ENCODE measurements at places on chromosomes 4 and X.

GRCh38 chr4:78845472-78845871, 69.3 kb downstream of the BMP2K start:
- DNase-seq = peak; percentile 3

DNA sequence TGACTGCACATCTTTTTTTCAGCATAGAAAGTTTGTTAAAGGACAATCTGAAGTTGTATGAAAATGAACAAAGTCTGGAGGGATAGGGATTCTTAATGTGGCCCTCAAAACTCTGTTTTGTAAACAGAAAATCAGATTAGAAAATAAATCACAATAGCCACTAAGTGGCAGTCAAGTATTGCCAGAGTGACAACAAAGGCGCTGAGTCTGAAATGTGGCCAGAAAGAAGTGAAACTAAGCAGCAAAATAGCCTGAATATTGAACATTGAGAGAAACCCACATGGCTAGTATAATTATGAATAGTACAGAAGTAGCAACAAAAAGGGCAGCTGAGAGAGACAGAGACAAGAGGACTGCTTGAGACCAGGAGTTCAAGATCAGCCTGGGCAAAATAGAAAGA, 81.1 kb upstream of the CT45A1 start:
- DNase-seq = no peak

GRCh38 chr4:20091781-20092180, 159.9 kb upstream of the SLIT2 start:
- no peak for DNase-seq

GRCh38 chr4:157787618-157788017, 385.2 kb downstream of the GASK1B start:
- DNase-seq = no peak

- peak; percentile 59 for DNase-seq
Measured at GRCh38 chr4:54225598-54226403, 3.3 kb upstream of the PDGFRA start.

- no peak for DNase-seq
Measured at GRCh38 chr4:172323288-172323687, 510.1 kb downstream of the GALNTL6 start.

- DNase-seq = no peak
Measured at GRCh38 chrX:3141031-3141430, 99.8 kb downstream of the ARSF start.

GRCh38 chr4:127211650-127212560, 420.9 kb upstream of the INTU start:
- peak; percentile 24 for DNase-seq

DNA sequence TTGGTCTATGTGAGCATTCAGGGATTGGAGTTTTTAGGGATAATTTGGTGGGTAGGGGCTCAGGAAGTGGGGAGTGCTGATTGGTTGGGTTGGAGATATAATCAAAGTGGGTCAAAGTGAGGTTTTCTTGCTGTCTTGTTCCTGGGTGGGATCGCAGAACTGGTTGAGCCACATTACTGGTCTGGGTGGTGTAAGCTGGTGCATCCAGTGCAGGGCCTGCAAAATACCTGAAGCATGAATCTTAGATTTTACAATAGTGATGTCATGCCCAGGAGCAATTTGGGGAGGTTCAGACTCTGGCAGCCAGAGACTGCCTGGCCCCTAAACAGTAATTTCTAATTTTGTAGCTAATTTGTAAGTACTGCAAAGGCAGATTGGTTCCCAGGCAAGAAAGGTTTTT, 665.6 kb upstream of the PRKX start:
- DNase-seq = no peak

DNA sequence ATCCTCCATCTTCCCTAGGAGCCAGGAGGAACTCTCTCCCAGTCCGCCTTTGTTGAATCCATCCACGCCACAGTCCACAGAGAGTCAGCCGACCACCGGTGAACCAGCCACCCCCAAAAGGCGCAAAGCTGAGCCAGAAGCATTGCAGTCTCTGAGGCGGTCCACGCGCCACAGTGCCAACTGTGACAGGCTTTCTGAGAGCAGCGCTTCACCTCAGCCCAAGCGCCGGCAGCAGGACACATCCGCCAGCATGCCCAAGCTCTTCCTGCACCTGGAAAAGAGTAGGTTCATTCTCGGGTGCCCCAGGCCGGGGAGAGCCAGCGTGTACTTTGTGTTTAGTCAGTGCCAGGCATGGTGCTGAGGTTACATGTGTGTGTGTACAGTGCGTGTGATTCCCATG, 7.4 kb downstream of the MSL3 start:
- DNase-seq = no peak

GRCh38 chr4:186236126-186236525, 8.8 kb downstream of the KLKB1 start:
- no peak for DNase-seq

DNA sequence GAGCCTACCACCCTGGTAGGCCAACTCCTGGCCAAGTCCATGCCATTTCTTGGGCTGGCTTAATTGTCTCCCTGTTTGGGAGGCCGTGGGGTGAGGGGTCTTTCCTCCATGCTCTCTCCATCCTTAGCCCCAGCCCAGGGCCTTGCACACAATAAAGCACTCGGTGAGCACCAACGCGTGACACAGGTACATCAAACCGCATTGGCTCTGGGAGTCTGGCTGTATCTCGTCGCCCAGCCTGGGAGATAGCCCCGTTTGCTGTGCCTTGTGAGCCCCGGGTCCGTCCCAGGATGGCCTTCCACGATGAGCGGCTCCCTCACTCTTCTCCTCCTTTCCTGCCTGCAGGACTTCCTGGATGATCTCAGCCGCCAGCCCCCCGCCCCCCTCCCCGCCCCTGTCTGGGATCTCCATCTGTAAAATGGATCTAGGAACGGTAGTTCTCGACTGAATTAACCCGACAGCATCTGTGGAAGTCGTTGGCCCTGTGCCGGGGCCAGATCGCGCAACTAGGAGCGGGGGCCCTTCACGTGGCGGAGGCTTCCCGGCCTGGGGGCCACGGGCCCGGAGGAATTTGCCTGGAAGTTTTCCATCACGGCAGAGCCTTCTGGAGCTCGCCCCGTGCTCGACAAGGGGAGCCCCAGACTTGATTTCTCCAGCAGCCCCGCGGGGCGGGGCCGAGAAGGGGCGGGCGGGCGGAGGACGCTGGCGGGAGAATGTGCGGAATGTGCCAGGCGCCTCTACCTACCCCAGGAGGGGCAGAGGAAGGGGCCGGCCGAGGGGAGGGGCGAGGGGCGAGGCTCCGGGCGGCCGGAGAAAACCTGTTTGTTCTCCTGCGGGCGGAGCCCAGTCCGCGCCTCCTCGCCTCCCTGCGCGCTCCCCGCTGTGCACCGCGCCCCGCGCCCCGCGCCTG, at the start of gene ZNF185:
TSS of gene ZNF185 (plus strand) at position 846 of the 910 bp plus-strand sequence. CDS start 16,423 bp downstream, outside the sequence.
- DNase-seq = peak; percentile 45

GRCh38 chr4:168097161-168097560, 4.8 kb downstream of the ANXA10 start:
- peak; percentile 30 for DNase-seq

- DNase-seq = no peak
Measured at GRCh38 chr4:157824021-157824420, 348.8 kb downstream of the GASK1B start.

DNA sequence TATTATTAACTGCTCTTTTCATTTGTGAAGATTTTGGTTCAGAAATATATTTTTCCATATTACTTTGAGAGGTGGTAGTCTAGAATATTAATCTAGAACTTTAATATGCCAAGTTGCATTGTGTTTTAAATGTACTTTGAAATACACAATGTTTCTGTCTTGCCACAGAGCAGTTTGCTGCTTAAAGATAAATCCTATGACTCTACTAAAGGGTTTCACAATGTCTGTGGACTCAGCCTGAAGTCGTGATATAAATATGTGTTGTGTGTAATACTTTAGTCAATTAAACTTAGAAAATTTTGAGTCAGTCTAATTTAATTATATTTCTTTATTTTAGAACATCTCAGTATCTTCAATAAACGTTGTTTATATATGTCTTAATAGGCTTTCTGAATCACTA, 1771.7 kb upstream of the PCDH7 start:
- no peak for DNase-seq

- DNase-seq = no peak
Measured at GRCh38 chrX:23235051-23235450, 99.6 kb upstream of the PTCHD1 start.

DNA sequence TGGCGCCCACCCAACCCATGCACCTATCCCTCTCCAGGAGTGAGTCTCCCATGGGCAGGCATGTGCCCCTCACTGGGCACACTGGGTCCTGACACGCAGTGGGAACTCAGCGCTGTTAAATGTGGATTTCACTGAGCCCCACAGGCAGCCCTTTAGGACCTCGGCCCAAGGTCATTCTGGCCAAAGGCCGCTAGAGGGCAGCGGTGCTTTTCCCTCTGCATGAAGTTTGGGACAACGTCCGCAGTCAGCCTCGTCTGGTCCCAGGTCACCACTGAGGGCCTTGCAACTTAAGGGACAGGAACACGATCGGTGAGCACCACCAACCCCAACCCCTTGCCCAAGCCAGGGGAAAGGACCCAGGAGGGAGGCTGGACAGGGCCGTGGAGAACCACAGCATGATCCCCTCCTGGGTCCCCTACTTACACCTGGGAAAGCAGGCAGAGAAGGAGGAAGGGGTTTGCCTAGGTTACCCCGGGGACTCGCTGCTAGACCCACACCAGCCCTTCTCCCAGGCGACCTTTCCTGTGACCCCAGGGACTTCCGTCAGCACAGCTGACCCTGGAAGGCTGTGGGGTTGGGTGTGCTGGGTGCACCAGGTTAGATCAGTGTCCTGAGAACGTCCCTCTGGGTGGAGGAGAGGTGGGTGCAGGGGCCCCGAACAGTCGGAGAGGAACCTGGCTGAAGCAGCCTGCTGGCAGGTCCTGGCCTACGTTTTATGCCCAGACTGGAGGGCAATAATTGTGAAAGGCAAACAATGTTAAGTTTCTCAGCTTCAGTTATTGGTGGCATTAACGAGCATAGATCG, 24.0 kb downstream of the CYTL1 start:
- peak; percentile 57 for DNase-seq

DNA sequence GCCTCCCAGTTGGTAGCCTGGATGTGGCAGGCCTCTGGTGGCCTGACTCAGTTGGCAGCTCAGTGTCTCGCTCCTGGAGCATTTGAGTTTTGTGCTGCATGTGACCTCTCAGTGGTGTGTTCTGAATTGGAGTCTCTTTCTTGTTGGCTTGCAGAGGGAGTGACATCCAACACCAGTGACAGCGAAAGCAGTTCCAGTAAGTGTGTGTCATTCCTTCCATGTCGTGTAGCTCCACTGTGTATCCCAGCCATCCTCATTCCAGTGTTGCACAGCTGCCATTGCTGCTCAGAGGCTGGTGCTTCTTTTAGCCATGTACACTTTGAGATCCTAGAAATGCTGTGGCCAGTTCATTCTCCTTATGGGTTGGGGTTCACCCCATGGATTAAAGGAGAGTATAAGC, 52.4 kb downstream of the DLG3 start:
- no peak for DNase-seq

GRCh38 chrX:7132335-7133049, 15.0 kb upstream of the STS start:
- DNase-seq = peak; percentile 73

- peak; percentile 96 for DNase-seq
Measured at GRCh38 chr4:40255393-40256281, 58.8 kb downstream of the RHOH start.

DNA sequence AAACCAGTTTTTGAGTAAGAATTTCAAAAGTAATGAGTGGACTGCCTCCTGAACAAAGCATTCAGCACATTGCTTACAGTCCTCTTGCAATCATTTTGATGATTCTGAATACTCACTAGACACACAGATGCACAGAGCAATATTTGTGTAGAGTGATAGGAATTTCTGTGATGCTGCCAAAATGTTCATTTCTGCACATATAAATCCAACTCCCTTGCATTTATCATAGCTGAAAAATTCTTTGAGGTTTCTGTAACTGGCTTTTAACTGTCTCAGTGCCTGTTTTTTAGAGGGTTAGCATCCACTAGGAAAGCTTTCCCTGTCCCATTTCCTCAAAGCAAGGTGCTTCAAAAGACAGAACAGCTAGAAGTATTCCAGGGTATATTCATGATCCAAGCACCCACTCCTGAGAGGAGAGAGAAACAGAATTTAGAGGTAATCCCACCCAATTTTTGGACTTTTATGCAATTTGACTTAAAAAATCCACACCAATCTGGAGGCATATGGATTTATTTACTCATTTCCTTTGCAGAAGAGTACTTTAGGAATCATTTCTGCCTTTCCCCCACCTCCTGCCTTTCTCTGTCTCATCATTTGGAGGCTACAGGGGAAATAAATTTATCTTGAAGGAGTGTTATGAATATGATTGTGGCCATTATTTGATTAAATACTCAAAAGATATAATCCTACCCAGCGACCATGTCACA, 234.5 kb upstream of the SLIT2 start:
- DNase-seq = peak; percentile 94

DNA sequence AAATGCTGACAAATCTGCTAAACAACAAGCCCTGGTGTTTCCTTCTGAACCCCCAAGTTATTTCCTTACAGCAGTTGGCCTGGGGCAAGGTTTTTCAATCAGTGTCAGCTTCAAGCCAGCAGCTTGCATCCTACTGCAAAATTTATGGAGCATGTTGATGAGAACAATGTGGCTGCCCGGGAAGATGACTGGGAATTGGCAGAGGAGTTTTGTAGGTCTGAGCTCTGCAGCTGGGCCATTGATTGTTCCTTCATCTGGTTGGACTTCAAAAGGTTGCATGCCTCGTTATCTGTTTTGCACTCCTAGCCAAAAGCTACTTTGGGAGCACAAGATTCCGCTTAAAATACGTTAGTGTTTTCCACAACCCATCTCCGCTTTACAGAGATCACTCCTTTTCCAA, 1030.3 kb upstream of the LCORL start:
- DNase-seq = no peak

DNA sequence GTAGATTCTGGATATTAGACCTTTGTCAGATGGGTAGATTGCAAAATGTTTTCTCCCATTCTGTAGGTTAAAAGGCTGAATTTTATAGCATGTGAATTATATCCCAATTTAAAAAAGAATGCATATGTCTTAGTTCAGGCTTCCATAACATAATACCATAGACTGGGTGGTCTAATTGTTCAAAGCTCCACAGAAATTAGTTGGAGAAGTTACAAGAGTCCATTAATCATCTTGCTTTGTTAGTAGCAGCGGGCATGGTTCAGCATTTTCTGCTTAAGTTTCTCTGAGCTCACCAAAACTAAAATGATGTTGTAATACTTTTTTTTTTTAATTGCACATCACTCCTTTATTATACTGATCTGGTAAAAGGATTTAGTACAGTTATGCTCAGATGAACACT, 1.8 kb downstream of the PGAM4 start:
- peak; percentile 30 for DNase-seq

- no peak for DNase-seq
Measured at GRCh38 chrX:112457788-112458187, 221.9 kb downstream of the LHFPL1 start.

DNA sequence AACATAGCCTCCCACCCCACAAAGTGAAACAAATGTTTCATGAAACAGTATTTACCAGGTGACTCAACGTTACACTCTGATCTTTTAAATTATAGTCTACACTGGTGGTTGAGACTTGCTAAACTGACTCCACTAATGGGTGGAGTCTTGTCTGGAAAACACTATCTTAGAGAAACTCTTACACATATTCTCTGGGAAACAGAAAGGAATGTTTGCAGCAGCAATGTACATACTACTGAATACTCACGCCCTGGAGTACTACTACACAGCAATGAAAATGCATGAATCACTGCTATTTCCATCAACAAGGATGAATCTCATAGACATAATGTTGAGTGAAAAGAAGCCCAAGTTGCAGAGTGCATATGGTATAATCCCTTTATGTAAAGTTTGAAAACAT, 208.5 kb upstream of the IGFBP7 start:
- DNase-seq = no peak

Data from fibroblast of skin of right quadriceps (primary cell).